ENCODE measurements at places on chromosomes 2 and 18.

- no peak for DNase-seq
Observed at GRCh38 chr2:67670747-67671183, 273.6 kb downstream of the ETAA1 start.

- no peak for DNase-seq
Observed at GRCh38 chr18:9017905-9018227, 84.6 kb upstream of the NDUFV2 start.

DNA sequence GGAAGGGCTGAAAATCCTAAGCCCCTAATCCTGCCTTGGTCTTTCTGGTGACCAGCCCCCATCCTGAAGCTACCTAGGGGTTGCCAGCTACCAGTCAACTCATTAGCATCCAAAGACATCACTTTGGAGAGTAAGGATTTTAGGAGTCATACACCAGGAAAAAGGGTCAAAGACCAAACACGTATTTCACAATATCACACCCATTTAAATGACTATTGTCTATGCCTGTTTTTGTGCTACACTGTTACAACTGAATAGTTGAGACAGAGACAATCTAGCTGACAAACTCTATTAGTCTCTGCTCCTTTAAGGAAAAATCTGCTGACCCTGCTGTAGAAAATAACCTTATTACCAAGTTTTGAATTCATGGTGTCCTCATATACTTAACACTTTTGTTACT lies 21.0 kb upstream of the RBBP8 start:
- DNase-seq: no peak

GRCh38 chr18:8499810-8500675 lies 109.2 kb upstream of the RAB12 start:
- no peak for DNase-seq

- no peak for DNase-seq
Observed at GRCh38 chr2:139296672-139297209, 516.6 kb upstream of the NXPH2 start.

DNA sequence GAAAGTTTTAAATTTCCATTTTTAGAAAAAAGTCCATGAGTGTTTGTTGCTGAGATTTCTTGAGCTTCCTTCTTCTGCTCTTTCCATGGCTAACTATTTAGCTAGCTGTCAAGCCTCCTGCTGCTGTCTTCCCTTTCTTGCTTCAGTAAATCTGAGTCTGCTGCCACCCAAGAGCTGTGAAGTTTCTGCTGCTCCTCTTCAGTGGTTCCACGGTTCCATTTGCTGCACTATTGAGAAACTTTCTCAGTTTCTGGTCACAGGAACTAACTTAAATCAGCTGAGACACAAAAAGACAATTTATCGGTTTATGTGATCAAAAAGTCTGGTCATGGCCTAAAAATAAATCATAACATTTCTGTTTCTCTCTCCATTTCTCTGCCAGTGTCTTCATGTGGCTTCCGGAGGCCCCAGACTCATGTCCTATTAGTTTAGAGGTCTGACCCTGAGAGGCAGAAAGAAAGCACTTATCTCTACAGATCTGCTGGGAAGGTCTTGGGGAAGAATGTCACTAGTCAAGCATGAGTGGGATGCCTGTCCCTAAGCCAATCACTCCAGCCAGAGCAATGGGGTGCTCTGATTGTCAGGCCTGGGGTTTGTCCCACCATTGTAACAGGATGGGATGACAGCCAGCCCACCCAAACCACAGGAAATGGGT lies 73.0 kb upstream of the ARL4C start:
- no peak for DNase-seq

- DNase-seq: no peak
Observed at GRCh38 chr18:70380915-70381896, 92.4 kb downstream of the SOCS6 start.

DNA sequence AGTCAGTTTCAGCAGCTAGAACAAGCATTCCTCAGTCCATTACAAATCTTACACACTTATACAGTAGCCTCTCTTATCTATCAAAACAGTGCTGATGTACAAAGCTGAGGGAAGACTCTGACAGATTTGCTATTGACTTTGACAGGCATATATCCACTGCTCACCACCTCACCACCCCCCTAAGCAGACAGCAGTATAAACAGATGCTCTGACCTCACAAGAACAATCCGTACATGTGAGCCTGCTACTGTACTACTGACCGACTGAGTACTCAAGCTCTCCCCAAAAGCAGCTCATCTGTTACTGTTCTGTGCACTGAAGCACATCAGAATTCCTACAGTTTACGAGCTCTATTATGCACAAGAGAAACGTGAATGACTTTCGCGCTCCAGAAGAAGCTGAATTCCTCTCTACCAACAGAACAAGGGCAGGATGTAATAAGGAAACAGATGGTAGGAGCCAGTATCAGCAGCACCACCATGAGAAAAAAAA lies 95.6 kb upstream of the PDE1A start:
- no peak for DNase-seq

All from H1 (cell line).